Nucleus accumbens (tissue), 56 donors: ENCODE measurements at places on chromosomes 7 and 10.

GRCh38 chr10:13803566-13804554 lies 217.1 kb downstream of the PRPF18 start:
- no peak for DNase-seq

- DNase-seq, result peak; percentile 85
These were observed 64.7 kb downstream of the DIP2C start for GRCh38 chr10:624605-625332.

DNA sequence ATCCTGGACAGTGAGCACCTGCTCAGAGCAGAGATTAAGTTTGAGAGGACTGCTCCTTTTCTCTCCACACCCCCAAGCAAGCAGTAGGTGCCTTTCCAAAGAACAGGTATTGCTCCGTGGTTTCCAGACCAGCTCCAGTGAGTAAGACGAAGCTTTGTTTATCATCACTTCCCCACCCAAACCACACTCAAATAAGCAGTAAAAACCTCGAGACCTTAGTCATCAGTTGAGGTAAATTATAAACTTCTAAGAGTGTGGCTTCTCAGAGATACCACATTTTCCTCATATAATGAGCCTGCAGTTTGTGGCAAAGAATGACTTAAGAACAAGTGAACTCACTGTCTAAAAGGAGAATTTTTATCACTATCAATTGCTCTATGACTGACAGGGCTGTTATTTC lies 50.0 kb upstream of the GRB10 start:
- DNase-seq, result no peak

- no peak for DNase-seq
These were observed 119.4 kb downstream of the KMT2E start for GRCh38 chr7:105133358-105133757.

DNA sequence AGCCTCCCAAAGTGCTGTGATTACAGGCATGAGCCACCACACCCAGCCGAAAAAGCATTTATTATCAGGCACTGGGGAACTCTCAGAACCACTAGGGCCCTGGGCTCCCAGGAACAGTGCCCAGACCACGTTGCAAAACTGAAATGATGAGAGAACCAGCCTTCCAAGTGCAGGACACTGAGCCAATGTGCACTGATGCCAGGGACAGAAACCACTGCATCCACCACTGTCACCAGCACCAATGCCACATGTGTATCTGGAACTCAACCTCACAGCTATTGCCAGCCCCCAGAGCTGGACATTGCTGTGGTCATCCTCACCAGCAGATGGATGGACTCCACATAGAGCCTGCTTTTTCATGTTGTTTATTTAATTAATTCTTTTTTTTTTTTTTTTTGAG lies 28.2 kb upstream of the TPST1 start:
- DNase-seq, result no peak

DNA sequence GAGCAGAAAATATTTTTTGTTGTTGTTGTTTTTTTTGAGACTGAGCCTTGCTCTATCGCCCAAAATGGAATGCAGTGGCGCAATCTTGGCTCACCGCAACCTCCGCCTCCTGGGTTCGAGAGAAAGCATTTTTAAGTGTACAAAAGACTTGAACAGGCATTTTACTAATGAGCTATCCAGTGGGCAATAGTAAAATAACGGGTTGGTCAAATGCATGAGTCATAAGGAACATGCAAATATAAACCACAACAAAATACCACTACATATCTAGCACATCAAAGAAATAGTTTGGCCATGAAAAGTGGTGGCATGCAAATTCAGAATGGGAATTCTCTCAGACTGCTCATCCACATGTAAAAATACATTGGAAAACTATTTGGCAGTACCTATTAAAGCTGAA lies 71.7 kb upstream of the TMEM106B start:
- no peak for DNase-seq

DNA sequence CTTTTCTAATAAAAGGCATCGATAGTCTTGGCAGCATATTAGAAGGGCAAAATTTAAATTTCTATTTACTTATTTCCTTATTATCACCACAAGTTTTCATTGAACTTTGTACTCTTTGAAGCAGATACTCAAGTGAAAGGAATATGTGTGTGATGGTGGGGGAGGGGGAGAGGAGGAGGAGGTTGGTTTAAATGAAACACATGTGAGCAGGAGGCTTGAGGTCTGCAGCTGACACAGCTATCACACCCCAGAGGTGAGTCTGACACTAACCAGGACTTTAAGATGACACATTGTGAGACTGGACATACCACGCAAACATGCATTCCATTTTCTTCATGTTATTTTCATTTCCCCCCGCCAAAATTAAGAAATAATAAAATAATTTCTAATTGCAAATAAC lies 63.3 kb downstream of the CTTNBP2 start:
- DNase-seq, result no peak

- DNase-seq, result no peak
These were observed 610 bp downstream of the AVPI1 start for GRCh38 chr10:97686301-97686961.
